ENCODE measurements at places on chromosomes 3 and 15.

GRCh38 chr3:60399292-60399691 is 852.0 kb downstream of the FHIT start:
- DNase-seq: no peak

DNA sequence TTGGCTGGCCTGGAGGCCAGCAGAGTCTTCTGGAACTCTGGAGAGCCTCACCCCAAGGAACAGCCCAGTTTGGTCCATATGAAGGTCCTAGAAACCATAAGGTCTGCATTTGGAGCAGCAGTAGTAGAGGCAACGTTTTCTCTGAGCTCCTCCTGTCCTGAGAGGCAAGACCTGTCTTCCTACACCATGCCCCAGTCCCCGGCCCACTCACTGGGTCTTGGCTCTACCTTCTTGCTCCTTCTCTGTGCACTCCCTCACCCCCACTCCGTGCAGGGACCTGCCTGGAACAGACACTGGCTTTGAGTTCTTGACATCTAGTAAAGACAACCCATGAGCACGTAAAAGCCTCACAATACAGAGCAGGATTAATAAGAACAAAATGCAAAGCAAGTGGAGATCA is 76.6 kb downstream of the CHRD start:
- no peak for DNase-seq

GRCh38 chr15:52567871-52568600 is 794 bp downstream of the ARPP19 start:
- peak; percentile 24 for DNase-seq

GRCh38 chr3:49718858-49719213 is 648 bp downstream of the AMIGO3 start:
- DNase-seq: no peak

DNA sequence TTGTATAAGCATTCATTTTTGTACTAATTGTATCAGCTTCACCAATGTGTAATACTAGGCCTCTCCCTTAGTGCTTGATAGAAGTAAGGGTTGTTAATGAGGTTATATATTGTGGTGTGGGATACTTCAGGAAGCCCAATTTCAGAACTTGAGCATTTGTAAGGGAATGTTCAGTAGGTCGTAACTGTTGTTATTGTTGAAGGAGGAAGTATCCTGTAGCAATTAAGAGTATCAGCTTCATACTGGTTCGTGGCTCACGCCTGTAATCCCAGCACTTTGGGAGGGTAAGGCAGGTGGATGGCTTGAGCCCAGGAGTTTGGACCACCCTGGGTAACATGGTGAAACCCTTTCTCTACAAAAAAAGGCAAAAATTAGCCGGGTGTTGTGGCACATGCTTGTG is 30.6 kb downstream of the IQGAP1 start:
- DNase-seq: no peak
